ENCODE measurements at places on chromosomes 7 and 10.

GRCh38 chr7:122847871-122848473 lies 38.3 kb downstream of the CADPS2 start:
- DNase-seq, result no peak

DNA sequence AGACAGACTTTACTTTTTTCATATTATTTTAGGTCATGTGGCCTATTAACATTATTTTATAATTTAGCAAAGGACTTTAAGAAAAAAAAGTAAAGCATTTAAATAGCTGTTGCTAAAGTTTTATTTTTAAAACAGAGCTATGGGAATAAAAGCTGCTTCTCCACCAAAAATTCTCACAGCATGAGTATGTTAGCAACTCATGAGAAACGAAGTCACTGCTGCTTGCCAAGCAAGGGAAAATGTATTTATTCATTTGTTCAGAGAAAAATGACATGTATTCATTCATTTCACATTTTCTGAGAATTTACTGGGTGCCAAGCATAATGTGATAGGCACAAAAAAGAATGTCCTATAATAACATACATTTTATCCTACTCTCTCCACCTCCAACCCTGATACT lies 5.1 kb downstream of the LRRC72 start:
- DNase-seq, result no peak

- no peak for DNase-seq
Measured at GRCh38 chr10:126787201-126787600, 116.7 kb upstream of the C10orf90 start.

GRCh38 chr10:71761541-71762113 lies 11.7 kb downstream of the VSIR start:
- no peak for DNase-seq

GRCh38 chr10:67648613-67649229 lies 47.3 kb downstream of the CTNNA3 start:
- no peak for DNase-seq

DNA sequence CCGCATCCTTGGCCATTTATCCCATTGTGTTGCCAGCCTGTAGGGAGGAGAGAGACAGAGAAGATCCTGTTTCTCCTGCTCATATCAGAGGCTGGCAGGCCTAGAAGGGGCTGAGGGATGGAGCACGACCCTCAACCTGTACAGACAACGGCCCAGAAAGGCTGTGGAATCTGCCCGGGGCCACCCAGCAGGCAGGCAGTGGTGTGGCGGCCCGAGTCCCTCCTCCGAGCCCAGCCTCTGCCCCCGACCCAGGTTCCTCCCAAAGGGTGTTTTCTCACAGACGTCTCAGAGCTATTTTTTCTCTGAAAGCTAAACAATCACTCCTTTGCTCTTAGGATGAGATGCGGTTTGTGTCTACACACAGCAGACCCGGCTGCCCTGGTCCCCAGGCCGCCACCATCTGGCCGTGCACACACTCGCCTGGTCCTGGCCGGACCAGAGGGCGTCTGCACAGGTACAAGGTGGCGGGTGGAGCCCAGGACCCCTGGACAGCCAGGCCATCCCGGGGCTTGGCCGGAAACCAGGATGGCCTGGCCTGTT lies 69.3 kb downstream of the FOXL3 start:
- no peak for DNase-seq

DNA sequence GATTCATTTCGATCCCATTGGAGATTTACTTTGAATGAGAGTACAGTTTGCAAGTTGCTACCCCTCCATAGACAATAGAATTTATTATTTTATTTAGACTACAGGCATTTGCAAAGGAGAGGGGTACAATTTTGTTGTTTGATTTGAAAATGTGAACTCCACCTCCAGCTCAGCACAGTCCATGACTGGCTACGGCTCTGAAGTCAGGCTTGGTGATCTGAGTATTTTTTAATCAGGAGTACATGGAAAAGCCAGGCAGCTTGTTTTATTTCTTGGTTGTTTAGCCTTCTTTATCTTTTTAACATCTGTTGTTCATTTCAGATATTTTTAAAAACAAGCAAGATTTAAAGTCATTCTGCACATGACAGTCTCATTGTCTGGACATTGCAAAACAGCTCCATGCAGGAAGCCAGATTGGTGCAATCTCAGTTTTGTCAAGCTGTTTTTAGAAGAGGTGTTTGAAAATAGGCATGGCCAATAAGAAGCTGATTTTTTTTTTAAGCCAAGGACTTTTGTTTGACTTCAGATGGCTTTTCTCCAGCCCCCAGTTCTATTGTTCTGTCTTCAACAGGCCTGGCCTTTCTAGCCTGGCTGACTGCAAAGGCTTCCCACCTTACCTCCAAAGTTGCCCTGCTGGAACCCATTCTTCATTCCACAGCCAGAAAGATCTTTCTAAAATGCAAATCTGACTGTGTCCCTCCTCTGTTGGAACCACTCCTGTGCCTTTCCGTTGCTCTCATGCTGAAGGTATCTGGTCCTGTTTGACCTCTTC lies 12.2 kb downstream of the PLXDC2 start:
- DNase-seq, result no peak

DNA sequence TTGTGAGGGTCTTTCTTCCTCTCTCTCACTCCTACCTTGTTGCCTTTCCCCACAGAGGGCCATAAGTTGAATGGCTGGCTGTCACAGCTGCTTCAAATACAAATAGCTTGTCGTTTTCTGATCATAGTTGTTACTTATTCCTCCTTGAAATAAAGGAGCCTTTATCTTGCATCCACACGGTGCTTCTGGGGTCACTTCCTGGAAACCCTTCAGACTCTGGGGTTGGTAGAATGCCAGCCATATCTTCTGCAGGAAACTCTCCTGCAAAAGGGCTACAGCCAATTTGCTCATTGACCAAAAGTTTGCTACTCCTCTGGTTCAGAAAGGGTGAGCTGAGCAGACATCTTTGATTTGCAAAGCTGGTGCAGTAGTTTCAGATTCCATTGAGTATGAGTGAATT lies 70.4 kb downstream of the FAM185A start:
- DNase-seq, result no peak

- no peak for DNase-seq
Measured at GRCh38 chr7:73894733-73895551, 34.0 kb downstream of the TMEM270 start.

DNA sequence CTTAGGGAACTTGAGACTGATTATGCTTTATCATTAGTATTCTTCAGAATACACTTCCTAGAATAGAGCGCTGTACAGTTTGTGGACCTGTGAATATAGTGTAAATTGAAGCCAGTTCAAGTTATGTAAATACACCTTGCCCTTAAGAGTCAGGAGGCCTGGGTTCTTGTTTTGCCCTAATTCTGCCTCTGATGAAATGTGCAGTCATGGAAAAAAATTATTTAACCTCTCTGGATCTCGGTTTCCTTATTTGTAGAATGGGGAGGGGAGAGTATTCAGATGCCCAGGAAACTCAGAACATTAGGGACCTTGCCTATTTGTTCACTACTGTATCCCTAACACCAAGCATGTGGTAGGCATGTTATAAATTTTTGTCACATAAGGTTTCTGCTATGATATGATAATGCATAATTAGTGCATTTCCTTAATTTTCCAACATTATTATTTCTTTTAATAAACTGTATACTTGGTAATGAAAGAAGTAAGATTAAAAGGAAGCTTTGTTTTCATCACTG lies 1.3 kb downstream of the EXOC6 start:
- DNase-seq, result no peak

- no peak for DNase-seq
Measured at GRCh38 chr7:120740348-120740747, 117.6 kb downstream of the TSPAN12 start.

- no peak for DNase-seq
Measured at GRCh38 chr7:114916261-114916892, 5.5 kb upstream of the MDFIC start.

DNA sequence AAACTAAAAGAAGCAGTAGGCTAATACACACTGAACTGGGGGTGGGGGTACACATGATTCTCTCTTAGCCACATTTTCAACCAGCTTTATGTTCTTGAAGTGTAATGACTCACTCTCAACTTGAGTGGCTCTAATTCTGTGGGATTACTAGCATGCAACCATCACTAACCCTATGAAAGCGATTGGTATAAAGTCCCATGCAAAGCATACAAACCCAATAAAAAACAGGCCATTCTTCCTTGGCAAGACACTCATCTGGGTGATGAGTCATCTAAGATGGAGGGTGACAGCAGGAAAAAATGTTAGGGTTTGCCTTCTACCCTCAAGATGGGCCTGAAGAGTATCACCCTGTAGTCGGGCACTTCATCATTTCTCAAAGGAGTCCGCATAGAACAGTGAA lies 14.9 kb upstream of the PON3 start:
- no peak for DNase-seq

- DNase-seq, result no peak
Measured at GRCh38 chr10:58672845-58673244, 160.2 kb downstream of the BICC1 start.

GRCh38 chr7:155322530-155322929 lies 24.9 kb downstream of the INSIG1 start:
- no peak for DNase-seq

GRCh38 chr10:52566471-52567246 lies 205.9 kb downstream of the MBL2 start:
- no peak for DNase-seq

GRCh38 chr10:98382691-98383101 lies 32.3 kb downstream of the PYROXD2 start:
- DNase-seq, result no peak

- no peak for DNase-seq
Measured at GRCh38 chr7:18873734-18874336, 243.6 kb downstream of the TWIST1 start.

DNA sequence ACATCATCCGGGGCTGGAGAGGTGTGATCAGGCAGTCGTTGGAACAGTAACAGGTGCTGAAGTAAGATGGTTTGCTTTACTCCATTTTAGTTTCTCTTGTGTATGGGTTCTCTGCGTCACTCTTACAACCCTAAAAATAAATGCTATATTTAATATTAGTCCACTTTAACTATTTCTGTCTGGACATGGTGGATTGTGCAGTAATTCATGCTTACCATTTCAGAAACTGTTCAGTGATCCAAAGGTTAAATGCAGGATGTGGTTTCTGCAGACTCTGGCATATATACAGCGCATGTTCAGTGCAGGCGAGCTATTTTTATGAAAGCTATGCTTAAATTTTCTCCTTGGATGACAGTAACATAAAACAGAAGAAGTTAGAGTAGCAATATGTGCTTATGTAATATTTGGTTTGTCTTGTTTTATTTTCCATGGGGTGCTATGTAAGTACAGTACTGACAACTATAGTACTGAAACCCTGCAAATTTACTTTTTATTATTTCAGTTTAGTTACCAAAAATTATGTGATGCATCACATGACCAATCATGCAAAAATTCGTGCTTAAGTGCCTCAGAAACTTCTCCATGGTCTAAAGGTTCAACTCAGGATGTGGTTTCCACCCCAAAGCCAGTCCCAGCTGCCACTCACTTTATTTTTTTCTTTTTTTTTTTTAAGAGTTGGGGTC lies 46.6 kb upstream of the GRID1 start:
- no peak for DNase-seq

GRCh38 chr10:69715899-69716606 lies 85.7 kb upstream of the COL13A1 start:
- DNase-seq, result no peak

- DNase-seq, result no peak
Measured at GRCh38 chr10:60654813-60655464, 123.3 kb upstream of the CDK1 start.

GRCh38 chr7:111012149-111012548 lies 78.8 kb upstream of the LRRN3 start:
- DNase-seq, result no peak

DNA sequence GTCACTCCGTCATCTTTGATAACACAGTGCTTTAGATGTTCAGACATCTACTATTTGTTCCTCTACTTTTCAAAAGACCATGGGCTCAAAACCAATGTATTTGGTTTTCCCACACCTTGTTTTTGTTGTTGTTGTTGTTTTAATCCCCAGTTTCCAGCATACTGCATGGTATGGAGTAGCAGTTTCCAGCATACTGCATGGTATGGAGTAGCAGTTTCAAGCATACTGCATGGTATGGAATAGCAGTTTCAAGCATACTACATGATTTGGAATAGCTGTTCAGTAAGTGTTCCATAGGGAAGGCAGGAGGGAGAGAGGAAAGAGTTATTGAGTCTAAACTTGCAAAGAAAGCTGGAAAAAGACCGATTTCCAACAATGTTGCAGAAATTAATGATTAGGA lies 314.3 kb upstream of the PRKCQ start:
- DNase-seq, result no peak

GRCh38 chr7:10315881-10316280 lies 657.8 kb upstream of the PHF14 start:
- no peak for DNase-seq

DNA sequence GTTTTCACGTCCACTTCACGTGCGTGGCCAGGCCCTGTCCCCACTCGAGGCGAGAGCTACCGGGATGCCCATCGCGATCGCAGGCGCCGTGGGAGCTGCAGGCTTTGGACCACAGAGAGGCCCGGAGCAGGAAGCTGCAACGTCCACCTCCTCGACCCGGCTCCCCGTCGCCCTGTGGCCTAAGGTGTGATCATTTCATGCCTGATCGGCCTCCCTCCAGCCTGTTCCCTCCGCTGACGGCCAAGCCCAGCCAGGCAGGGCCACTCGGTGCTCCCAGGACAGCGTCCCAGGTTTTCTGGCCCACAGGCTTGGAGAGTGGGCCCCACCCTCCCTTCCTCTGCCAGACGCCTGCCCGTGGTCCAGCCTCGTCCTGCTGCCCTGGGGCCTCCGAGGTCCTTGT lies 19.6 kb downstream of the KNDC1 start:
- DNase-seq, result no peak

All from activated T-helper 1 cell treated with Interleukin-2 at 50 U/mL for 16 hours (primary cell).